ENCODE measurements at places on chromosomes 7 and 10.

- DNase-seq = no peak
Measured at GRCh38 chr7:128904381-128905197, 5.9 kb downstream of the KCP start.

DNA sequence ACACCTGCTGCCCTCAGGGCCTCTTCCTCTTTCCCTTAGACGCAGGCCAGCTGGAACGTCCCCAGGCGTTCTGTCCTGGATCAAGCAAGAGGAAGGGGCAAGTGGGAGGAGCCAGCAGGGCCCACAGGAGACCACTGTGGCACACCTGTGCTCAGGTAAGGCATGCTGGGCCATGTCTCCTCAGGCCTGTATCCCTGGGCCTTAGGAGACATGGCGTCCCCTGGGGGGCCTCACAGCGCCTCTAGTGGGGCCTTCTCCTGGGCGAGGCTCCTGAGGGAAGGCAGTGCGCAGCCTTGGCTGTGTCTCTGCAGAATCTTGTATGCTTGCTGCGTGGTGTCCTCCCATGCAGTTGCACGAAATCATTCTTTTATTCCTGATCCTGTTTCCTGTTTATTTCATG is 31.3 kb downstream of the ZNF783 start:
- no peak for DNase-seq

DNA sequence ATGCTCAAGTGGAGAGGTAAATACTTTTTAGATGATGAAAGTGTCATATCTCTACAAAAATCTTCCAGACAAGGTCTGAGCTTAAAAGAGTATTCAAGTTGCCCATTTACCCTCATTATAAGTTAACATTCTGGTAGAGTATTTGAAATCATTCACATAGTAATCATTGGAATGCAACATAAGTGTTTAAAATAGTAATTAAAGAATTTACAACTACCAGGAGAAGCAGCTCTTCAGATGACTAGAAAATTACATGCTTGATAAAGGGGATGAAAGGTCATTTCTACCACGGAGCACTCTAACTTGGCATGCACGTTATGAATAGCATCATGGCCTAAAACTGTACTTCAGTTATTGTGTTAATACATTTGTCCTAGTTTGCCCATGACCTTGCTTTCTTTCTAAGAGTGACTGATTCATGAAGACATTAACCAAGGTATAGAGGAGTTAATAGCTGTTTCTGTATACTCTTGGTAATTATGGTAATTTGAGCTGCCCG is 120.0 kb downstream of the SEMA3E start:
- DNase-seq = no peak

- no peak for DNase-seq
Measured at GRCh38 chr7:36982766-36983165, 258.5 kb upstream of the AOAH start.

- no peak for DNase-seq
Measured at GRCh38 chr10:90047243-90047729, 345.9 kb downstream of the KIF20B start.

DNA sequence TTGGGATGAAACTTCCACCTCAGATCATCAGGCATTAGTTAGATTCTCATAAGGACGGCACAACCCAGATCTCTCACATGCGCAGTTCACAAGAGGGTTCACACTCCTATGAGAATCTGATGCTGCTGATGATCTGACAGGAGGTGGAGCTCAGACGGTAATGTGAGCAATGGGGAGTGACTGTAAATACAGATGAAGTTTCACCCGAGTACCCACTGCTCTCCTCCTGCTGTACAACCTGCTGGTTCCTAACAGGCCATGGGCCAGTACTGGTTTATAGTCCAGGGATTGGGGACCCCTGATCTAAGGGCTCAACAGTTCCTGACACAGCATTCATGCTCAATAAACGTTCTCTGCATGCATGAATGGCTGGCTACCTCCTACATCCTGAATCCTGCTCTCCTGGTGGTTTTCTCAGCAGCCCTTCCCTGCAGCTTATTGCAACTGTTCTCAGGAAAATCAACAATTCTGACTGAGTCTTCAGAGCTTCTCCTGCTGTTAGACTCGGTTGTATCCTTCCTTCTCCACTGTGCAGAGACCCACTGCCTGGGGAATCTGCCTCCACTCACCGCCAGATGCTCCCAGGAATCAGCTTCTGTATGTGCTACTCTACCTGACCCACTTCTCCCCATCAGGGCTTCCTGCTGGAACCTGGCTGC is 17.4 kb downstream of the PDE6C start:
- no peak for DNase-seq

DNA sequence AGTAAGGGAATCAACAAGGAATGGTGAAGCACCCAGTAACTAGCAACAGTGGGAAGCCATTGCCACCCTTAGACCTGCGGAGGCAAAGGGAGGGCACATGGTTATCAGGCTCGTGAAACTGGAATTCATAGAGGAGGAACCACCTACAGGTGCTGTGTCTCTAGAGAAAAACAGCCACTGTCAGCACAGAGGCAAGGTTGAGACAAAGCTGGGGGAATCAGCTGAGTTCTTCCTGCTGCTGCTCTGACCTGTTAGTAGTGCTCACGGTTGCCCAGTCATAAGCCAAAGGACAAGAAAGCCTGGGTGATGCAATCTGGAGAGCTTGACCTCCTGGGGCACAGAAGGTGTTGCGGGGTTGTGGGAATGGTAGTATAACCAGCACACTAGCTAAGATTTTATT is 110.1 kb downstream of the TPST1 start:
- DNase-seq = no peak

DNA sequence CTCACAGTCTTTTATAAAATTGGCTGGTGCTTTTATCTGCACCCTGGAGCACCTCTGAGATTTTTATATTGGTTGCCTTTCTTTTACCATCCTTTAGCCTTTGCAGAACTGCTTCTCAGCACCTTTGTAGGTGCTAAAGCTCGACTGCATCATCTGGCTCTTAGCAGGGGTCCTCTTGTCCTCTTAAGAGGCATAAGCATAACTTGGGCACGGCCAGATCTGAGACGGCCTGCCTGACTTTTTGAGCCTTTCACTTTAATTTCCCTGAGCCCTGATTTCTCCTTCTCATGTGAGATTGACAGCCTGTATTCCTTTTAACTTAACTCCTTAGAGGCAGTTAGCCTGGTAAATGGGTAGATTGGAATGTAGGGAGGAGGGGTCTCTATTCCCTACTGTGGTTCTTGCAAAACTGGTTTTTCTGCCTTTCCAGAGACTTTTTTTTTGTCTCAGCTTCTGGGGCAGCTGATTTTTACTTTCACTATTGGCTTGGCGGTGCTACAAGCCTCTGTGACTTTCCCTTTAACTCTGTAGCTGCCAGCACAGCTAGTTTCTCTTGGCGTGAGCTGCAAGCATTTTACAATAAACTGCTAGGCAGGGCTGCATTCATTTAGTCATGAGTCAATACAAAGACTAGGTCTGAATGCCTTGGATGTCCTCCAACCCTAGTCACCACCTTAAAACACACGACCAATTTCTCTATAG is 24.0 kb downstream of the ZPBP start:
- DNase-seq = no peak
